ENCODE measurements at places on chromosomes 4 and X.

DNA sequence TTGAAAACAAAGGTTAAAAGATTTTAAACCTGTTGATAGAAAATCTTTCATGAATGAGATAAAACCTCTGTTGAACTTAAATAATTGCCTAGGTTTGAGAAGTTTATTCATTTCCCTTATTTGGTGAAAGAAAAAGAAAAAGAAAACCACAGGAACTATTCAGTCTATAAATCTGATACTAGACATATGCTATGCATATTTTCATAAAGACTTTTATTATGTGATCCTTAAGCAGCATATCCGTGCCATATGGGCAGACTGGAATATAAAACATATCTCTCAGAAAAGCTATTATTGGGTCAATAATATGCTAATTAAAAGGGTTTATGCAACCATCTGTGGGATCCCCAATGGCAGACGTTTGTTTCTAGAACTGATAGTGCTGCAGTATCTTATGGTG lies 178.7 kb downstream of the RASL11B start:
- no peak for DNase-seq

DNA sequence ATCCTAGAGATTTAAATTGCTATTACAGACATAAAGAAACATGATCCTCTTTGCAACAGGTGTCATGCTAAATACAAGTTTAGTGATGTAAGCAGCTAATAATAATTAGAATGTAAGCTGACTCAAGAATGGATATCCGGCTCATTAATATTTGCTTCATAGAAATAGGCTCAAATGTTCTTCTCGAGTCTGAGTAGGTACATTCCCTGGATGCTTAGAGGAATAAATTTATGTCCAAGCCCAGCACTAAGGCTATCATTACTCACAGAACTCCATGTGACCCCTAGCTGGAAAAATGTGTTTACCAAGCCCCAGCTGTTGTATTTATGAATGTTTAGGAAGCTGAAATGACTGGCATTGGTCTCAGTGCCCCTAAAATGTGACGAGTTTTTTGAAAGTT lies 87.6 kb upstream of the TSPAN7 start:
- DNase-seq, result no peak

- DNase-seq, result no peak
Measured at GRCh38 chr4:62003695-62004094, 803.6 kb downstream of the ADGRL3 start.

- DNase-seq, result no peak
Measured at GRCh38 chr4:80948995-80949394, 81.5 kb upstream of the BMP3 start.

- no peak for DNase-seq
Measured at GRCh38 chrX:1424147-1424851, 28.4 kb downstream of the ASMTL start.

GRCh38 chr4:15525080-15525479 lies 55.4 kb downstream of the CC2D2A start:
- no peak for DNase-seq

All from NCI-H345 (cell line).